ENCODE measurements at places on chromosomes 4 and X.

GRCh38 chr4:84958434-84958833, 8.1 kb downstream of the WDFY3 start:
- DNase-seq = no peak

- no peak for DNase-seq
These were observed 20.2 kb upstream of the GBA3 start for GRCh38 chr4:22672519-22672918.

GRCh38 chrX:40260146-40260747, 162.5 kb upstream of the BCOR start:
- no peak for DNase-seq

DNA sequence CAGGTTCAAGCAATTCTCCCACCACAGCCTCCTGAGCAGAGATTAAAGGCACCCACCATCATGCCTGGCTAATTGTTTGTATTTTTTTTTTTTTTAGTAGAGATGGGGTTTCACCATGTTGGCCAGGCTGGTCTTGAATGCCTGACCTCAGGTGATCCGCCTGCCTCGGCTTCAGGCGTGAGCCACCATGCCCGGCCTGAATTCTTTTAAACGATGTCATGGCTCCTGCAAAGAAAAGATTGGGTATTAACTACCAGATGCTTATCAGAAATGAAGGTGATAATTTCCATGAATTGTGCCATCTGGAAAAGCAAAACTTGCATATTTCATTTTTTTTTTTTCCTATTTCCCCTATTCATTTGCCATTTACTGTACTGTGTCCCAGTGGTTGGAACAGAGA, 195.7 kb upstream of the IGFBP7 start:
- DNase-seq = no peak

DNA sequence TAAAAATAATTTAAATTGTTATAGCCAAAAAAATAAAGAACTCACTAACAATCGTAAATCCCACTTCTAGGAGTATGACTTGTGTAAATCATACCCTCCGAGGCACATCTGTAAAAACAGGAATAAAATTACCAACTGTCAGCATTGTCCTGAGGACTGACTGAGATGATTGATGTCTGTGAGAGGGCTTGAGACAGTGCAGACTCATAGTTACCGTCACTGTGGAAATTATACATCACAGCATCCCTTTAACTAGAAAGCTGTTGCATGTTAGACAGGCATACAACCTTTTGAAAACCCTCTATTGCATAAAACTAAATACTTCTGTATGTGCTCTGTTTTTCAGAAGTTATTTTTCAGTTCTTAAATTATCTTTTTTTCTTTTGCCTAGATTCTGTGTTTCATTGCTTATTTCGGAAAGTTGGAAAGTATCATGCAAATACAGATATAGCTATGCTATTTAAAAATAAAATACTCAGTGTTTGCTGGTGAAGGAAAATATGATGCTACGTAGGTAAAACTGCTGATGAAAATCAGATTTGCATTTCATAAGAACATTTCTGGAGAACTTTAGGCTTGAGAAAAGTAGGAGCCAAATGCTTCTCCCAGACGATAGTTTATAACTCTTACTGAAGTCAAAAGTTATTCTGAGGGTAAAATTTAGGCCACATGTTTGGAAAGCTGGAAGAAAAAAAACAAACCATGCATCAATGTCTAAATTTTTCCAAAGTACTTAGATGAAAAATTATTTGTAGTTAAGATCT, 13.6 kb upstream of the RBPJ start:
- no peak for DNase-seq

GRCh38 chr4:149293046-149293649, 522.5 kb downstream of the IQCM start:
- no peak for DNase-seq

GRCh38 chr4:81884986-81885385, 413.3 kb upstream of the RASGEF1B start:
- DNase-seq = no peak

DNA sequence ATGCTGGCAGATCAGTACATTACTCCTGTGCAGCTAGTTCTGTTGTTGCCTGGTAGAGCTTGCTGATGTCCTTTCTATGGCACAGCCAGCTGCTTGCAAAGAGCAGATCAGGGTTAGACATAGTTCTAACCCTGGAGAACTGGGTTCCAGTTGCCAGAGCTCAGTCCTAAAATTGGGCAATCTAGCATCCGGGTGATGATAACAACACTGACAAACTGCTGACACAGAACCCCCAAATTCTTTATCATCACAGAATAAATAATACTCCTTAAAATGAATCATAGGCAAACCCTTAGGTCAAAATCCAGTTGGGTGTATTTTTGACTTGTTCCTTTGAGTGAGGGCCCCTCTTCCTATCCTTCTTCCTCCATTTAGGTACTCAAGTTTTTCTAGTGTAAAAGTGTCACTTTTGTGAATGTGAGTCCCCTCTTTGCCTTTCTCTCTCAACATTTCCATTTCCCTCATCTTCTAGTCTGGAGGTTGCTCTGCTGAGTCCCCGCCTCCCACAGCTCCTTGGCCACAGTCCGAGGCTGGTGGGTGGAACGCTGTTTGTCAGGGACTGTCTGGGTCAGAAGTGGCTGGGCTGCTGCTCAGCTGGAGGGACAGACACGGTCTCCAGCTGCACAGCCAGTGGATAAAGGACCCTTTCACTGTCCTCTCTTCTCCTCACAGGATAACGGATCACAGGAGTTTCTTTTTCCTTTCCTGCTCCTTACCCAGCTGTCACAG, 93.6 kb upstream of the RASGEF1B start:
- DNase-seq = no peak

- DNase-seq = no peak
These were observed 189.6 kb downstream of the FRMPD4 start for GRCh38 chrX:12327836-12328235.

DNA sequence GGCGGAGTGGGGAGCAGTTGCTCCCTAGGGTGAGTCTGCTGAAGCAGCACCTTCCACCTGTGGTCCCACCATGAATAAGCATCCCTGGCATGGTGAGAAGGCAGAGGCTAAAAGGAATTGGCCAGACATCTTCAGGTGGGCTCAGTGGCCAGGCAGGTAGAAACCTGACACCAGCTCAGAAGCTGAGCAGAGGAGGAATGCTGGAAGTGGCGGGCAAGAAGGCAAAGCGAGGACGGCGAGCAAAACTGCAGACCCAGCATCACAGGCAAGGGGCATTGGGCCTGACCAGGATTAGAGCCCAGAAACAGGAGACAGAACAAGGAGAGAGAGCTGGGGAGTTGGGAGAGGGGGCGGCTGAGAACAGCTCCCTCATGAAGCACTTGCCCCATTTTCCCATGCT, 25.3 kb downstream of the TSC22D3 start:
- DNase-seq = no peak

DNA sequence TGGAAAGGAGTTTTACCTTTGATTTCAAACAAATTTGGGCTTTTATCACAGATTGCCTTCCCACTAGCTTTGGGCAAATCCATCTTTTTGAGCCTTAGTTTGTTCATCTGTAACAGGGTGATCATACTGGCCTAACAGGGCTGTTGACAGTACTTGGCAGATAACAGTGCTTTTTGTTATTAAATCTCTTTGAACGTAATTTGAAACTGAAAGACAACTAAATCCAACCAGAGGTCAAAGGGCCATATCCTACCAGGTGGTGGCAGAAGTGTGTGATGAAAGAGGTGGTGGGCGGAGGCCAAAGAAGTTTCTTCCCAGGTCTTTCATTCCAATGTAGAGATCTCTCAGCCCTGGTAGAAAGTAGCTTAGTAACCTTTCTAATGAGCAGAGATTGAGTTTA, 35.2 kb upstream of the TADA2B start:
- no peak for DNase-seq
